ENCODE measurements at places on chromosomes 4 and X. TPM values are rescaled to one million over a fixed set of nuclear protein-coding genes. Genes with fewer than 3 reads are reported as not detected.

DNA sequence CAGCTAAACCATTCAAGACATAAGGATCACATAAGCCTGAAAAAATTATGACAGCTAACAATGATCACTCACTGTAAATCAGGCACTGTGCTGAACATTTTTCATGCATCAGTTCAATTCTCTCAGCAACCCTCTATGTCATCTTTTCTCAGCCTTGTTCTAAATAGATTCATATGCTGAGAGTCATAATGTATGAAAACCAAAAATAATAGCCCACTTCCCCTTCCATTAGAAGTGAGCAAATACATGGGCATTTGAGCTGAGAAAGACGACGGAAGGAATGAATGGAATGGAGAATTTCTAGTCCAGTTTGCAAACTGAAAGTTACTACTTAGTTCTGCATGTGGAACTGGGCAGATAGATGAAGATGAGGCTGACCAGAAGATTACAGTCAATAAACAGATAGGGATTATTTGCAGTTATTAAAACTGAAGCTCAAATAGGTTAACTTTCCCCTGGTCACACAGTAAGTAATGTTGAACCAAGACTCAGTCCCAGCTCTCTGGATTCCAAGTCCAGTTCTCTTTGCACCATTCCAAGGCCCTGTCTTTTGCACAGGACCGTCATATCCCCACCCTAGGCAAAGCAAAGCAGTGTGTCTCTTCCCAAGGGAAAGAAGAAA is 1.6 kb upstream of the SH3RF1 start:
- no peak for DNase-seq

DNA sequence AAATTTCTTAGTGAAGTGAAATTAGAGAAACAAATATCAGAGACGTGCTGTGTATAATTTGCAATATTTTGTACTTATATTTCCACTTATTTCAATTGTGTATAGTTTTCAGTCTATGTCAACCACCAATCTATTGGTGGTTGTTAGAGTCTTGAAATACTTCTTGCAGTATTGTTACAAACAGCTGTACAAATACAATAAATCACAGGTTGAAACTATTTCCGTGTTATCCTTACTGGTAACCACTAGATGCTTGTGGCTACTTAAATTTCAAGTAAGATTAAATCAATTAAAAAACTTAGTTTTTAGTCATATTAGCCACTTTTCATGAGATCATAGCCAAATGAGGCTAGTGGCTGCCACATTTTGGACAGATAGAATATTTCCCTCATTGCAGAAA is 520.5 kb downstream of the GBA3 start:
- DNase-seq, result no peak

GRCh38 chrX:6757631-6758030 is 222.7 kb upstream of the VCX3A start:
- no peak for DNase-seq

GRCh38 chrX:3820167-3820566 is 106.7 kb upstream of the PRKX start:
- no peak for DNase-seq

- no peak for DNase-seq
Measured at GRCh38 chr4:133137571-133137970, 11.5 kb upstream of the PCDH10 start.

DNA sequence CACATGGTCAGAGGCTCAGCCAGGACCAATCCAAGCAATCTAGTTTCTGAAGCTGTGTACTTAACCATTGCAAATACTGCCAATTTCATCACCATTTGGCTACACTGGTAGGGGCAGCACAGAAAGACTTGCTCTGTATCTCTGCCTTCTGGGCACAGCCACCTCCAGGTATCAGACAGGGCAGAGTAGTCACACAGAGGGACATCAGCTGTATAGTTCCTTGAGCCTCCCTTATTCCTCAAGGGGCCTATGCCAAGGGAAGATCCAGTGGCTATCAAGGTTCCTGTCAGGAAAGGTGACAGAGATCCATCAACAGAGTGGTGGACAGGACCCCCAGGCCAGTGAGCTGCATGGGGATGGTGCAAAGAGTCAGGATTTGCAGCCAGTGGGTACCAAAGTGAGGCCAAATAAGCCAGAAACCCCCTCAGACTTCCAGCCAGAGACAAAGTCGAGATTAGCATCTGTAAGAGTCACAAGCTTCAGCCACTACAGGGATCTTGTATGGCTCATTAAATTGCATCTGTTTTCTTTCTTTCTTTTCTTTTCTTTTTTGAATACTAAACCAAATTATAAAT is 381.6 kb upstream of the CPEB2 start:
- DNase-seq, result no peak

DNA sequence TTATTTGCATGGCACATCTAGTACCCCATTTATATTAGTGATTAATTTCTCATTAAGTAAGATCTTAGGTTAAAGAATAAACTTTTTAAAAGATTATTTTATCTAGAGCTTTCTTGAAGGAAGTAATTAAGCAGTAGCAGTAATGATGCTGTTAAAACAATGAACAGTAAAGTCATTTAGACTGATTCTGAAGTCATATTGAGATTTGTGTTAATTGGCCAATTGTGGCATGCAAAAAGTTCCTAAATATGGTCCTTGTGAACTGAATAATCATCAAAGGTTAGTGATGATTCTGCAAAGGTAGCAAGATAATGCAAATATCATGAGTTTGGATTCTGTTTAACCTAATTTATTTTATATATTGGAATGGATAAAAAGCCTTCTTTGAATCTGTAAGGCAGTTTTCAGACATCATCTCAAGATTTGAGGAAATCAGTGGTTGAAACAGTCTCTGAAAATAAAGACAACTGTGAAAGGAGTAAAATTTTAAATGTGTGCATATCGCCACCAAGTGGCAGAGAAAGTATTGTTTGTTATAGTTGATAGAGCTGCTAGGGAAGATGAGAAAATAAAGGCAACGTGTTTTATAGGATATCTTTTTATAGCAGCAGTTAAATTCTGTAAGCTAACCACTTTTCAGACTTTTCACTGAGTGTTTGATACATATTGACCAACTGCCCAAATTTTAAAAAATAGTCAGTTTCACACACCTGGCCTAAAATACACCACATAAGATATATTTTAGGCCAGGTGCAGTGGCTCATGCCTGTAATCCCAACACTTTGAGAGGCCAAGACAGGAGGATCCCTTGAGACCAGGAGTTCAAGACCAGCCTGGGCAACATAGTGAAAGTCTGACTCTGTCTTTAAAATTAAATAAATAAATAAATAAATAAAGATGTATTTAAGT is 79.6 kb downstream of the CCKAR start:
- peak; percentile 44 for DNase-seq

DNA sequence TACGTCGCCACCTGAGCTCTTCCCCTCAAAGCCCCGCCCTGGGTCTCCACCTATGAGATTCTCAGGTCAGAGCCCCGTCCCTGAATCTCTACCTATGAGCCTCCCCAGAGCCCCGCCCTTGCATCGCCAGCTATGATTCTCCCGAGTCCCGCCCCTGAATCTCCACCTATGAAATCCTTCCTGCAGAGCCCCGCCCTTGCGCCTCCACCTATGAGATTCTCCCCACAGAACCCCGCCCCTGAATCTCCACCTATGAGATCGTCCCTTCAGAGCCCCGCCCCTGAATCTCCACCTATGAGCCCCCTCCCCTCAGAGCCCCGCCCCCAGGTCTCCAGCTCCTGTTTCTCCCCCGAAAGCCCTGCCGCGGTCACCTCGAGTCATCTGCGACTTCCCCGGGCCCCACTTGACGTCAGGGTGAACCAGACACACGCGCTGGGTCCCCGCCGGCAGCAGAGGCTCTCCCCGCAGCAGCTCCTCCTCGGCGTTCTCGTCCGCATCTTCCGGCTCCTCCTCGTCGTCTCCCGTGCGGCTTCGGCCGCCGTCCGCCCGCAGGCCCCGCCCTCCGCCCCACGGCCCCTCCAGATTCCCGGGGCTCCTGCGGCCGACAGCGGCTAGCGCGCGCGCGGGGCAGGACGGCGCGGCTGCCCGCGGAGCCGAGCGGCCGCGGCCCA is 393 bp downstream of the GTPBP6 start:
- DNase-seq, result peak; percentile 95

Gene GK
- polyA plus RNA-seq, result 110 TPM

DNA sequence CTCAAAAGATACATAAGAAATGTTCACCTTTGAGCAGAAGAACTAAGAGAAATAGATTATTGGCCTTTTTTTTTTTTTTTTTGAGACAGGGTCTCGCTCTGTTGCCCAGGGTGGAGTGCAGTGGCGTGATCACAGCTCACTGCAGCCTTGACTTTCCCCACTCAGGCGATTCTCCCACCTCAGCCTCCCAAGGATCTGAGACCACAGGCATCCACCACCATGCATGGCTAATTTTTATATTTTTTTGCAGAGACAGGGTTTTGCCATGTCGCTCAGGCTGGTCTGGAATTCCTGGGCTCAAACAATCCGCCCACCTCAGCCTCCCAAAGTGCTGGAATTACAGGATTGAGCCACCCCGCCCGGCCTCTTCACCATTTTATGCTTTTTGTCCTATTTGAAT is 2.9 kb upstream of the TLR6 start:
- DNase-seq, result no peak

DNA sequence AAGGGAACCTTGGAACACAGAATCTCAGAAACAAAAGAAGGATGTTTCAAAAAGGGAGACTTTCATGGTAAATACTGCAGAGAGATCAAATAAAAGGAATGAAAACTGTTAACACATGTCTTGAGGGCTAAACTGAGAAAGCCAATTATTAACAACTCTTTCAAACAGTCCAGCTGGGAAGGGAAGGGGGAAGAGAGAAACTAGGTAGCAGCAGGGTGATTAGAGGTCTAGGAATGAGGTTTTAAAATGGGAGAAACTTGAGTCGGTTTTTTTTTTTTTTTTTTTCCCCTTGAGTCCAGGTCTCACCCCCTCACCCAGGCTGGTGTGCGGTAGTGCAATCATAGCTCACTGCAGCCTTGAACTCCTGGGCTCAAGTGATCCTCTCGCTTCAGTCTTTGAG is 4.3 kb downstream of the BCLAF3 start:
- no peak for DNase-seq
